ENCODE measurements at places on chromosomes 3 and 15.

GRCh38 chr15:93047621-93048425 is 41.2 kb downstream of the RGMA start:
- DNase-seq, result no peak

- peak; percentile 93 for DNase-seq
These were observed 67.8 kb downstream of the BDH1 start for GRCh38 chr3:197487911-197488391.

DNA sequence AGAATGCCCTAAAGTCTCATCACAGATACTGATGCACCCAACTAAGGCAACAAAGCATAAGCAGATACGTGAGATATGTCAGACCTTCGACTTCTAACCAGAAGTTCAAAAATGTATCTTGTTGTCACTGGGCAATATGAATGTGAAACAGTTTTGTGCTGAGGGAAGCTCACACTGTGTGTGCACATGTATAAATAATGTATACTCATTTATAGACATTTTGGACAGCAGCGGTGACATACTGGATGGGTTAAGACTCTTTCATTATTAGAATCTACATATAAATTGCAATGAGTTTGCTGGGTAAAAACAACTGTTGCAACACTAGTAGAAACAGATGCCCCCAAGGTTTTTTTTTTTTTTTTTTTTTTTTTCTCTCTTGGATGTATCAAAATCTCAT is 37.9 kb downstream of the TIGIT start:
- DNase-seq, result no peak

DNA sequence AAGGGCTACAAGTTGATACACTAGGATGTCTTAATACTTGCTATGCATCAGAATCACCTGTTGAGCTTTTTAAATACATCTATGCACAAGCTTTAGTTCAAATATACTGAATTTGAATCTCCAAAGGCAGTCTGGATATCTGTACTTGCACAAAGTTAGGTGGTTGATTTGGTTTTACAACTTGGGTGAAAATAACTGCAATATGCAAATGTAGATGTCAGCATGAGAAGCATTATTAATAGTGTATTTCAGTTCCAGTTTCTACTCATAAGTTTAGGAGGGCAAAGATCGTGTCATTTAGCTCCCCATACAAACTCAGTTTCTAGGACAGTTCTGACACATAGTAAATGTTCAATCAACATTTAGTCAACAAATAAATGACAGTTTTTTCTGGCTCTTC is 25.6 kb downstream of the IQCB1 start:
- no peak for DNase-seq

DNA sequence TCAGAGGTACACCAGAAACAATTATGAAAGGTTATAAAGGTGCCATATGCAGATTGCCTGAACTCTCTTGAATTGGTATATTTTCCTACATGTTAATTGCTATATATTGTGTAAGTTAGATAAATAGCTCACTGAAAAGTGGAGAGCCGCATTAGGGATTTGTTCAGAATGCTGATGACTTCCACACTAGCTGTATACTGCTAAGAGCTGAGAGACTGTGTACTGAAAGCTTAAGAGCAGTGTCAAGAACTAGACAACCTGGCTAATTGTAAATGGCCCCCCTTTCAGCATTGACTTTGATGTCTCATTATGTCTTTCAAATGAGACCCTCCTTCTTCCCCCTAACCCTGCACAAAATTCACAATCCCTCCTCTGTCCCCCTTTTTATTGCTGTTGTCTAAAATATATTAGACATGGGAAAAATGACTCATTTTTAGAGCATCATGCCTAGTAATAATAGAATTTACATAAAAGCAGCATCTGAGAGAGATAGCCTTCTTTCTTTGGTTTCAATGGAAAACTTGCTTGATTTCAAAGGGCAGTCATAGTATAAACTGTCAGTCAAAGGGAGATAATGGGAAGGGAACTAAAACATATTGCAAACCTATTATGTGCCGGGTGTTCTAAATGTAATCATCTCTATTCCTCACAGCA is 34.7 kb upstream of the GREM1 start:
- no peak for DNase-seq

DNA sequence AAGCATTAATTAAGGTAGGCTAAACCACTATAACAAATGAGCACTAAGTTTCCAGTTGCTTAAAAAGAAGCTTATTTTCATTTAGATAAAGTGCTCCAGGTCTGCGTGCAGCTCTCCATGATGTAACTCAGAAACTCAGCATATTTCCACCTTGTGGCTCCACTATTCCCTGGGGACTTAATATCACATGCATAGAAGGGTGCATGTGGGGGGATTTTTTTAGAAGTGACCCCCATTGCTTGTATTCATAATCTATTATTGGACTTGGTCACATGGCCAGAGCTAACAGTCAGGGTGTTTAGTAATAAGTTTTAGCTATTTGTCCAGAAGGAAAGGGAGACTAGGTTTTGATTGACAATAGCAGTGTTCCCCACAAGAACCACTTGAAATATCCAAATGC is 86.8 kb downstream of the TMCO5A start:
- DNase-seq, result no peak

- no peak for DNase-seq
These were observed 75.0 kb downstream of the HCN4 start for GRCh38 chr15:73293773-73294172.

- no peak for DNase-seq
These were observed 23.8 kb downstream of the CYFIP1 start for GRCh38 chr15:22956257-22956977.

DNA sequence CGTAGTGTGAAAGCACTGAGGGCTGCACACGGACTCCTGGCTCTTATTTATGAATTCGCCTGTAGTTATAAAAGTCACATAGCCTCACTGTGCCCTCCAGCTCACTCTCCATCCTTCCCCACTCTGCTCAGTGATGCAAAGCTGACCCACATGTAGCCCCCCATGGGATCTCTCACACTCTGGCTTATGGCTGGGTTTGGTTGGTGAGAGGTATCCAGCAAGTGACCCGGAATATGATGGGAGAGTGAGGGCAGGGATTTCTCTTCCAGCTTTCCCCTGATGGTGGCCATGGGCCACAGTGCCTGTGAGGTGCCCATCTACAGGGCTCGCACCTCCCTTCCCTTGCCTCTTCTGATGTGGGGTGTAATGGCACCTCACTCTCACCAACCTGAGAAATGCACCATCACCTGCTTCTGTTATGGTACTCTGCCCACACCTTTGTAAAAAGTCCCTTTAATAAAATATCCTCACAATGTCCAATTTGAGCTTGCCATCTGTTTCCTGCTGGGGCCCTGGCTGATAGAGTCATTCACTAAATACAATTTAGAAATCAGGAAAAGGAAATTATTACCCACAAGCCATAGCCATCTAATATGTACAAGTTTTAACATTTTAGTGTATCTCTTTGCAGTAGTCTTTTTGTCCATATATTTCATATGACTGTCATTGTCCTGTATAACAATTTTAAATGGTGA is 93.6 kb downstream of the SCN11A start:
- DNase-seq, result no peak

GRCh38 chr3:65412588-65412987 is 626.1 kb downstream of the MAGI1 start:
- no peak for DNase-seq

DNA sequence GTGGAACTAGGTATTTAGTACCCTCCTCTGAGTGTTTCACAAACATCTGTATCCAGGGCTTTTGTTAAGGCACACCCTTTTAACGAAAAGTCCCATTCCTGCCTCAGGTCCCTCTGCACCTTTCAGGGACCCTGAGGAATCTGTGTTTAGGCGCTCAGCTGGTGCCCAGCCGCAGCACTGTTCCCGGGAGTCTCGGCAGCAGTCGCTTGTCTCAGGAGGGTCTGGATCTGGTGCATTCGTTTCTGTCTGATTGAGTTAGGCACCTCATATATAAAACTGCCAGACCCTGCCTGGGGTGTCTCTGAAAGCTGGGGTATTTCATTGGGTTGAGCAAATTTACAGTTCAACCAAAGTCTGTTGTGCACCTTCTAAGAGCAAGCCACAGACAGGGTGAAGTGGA is 162.8 kb upstream of the TOPAZ1 start:
- DNase-seq, result peak; percentile 67

DNA sequence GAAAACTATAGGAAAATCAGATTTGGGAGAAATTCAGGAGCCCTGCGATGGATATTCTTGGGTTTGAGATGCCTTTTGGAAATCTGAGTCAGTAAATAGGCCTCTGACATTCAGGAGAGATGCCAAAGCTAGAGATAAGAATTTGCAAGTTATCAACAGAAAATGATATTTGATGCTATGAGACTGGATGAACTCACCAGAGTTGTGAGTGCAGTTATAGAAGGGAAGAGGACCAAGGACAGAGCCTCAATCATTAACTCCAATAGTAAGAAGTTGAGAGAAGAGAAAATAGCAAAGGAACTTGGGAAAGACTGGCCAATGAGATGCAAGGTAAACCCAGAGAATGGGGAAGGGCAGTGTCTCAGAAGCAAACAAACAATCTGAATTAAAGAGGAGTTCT is 7.9 kb upstream of the ANO10 start:
- DNase-seq, result no peak

- no peak for DNase-seq
These were observed 156.7 kb upstream of the MEF2A start for GRCh38 chr15:99409097-99409473.

DNA sequence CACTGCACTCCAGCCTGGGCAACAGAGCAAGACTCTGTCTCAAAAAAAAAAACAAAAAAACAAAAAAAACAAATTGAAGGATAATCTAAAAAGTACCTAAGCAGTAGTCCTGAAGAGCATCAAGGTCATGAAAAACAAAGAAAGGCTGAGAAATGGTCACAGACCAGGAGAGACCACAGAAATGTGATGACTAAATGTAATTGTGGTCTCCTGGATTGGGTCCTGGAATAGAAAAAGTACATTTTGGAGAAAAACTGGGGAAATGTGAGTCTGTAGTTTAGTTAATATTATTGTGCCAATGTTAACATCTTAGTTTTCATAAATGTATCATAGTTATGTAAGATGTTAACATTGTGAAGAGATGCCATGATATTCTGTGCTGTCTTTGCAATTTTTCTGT is 267.5 kb upstream of the NR2E3 start:
- DNase-seq, result no peak

GRCh38 chr15:65819563-65819960 is 27.5 kb upstream of the DENND4A start:
- DNase-seq, result peak; percentile 6

GRCh38 chr15:75989875-75990274 is 22.3 kb downstream of the NRG4 start:
- DNase-seq, result no peak

GRCh38 chr15:68733666-68734065 is 87.0 kb downstream of the ANP32A start:
- no peak for DNase-seq

DNA sequence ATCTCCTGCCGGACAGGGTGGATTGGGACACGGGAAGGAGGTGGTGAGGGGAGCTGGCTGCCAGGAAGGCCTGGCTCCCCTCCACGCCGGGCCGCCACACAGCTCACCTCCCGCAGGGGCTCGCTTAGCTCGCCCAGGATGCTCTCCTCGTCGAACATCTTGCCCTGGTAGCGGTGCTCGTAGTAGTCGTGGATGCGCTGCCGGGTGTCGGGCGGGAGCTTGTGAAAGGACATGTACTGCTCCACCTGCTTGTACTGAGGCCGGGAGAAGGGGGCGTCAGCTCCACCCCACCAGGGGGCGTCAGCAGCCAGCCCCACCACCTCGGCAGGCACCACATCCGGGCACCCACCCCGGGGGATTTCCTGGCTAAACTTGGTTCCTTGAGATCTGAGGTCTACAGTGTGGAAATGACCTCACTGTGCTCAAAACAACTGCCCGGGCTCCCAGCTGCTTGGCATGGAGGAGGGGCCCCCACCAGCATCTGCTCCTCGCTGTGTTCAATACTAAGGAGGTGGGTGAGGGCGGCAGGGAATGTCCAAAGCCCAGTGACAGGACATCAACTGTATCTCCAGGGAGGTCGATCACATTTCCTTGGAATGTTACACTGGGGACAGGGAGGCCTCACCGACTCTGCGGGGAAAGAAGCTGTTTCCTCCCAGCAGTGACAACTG is 43.4 kb downstream of the HCN4 start:
- no peak for DNase-seq

DNA sequence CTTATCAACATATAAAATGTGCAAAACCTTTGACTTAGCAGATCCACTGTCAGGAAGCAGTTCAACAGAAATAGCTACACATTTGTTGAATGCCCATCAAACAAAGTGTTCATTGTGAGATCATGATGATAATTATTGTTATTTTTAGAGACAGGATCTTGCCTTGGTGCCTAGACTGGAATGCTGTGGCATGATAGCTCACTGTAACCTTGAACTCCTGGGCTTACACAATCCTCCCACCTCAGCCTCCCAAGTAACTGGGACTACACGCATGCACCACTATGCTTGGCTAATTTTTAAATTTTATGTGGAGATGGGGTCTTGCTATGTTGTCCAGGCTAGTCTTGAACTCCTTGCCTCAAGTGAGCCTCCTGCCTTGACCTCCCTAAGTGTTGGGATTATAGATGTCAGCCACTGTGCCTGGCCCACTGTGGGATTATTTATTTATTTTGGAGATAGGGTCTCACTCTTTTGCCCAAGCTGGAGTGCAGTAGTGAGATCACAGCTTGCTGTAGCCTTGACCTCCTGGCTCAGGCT is 8.8 kb downstream of the MAP2K5 start:
- no peak for DNase-seq

- no peak for DNase-seq
These were observed 295.4 kb upstream of the IL12A start for GRCh38 chr3:159693226-159693625.

DNA sequence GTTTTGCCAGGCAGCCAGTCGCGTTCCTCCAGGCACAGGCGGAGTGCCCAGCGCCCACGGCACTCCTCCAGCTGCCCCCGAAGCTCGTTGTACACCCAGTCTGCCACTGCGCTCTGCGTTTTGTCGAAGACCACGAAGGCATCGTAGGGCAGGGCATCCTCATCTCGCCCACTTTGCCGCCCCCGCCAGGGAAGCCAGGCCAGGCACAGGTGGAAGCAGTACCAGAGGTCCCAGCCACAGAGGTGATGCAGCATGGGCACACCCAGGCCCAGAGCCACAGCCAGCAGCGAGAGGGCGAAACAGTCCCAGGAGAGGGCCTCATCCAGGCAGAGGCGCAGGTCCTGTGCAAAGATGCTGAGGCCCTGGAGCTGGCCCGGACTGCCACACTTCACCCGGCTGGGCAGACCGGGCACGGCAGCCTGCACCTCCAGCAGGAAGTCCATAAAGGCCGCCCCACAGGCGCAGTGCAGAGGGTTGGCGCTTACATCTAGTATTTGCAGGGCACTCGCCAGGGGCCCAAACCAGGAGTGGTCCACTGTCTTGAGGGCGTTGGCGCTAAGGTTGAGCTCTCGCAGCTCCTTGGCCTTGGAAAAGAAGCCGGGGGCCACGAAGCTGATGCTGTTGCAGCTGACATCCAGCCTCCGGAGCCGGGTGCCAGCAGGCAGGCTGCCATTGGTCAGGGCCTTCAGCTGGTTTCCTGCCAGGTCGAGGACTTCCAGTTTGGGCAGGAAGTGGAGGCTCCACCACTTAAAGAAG is 3.7 kb downstream of the TLR9 start:
- DNase-seq, result peak; percentile 81

DNA sequence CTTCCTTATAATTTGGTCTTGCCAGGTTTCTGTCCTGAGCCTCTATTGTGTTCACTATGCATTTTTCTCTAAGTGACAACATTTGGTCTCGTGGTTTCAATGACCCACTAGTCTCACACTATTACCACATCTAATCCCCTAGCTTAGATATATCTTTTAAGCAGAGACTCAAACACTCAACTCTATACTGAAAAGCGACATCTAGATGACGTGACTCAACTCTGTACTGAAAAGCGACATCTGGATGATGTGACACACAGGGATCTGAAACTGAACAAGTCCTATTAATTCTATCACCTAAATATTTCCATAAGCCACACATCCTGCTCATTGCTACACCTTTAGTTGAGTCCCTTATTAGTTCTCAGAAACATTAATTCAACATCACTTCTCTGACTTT is 141.7 kb upstream of the MBNL1 start:
- DNase-seq, result no peak
